Naive thymus-derived CD4-positive, alpha-beta T cell (primary cell): ENCODE measurements at places on chromosomes 3 and 15. TPM values are rescaled to one million over a fixed set of nuclear protein-coding genes. Genes with fewer than 3 reads are reported as not detected.

PGBD4 gene
- 1.5 TPM for polyA plus RNA-seq

PRICKLE2 gene
- not detected for polyA plus RNA-seq

C3orf20 gene
- not detected for polyA plus RNA-seq

ZCWPW2 gene
- polyA plus RNA-seq: 0.78 TPM

ALPK3 gene
- polyA plus RNA-seq: not detected

TMEM158 gene
- not detected for polyA plus RNA-seq

KLHL40 gene
- polyA plus RNA-seq: not detected

ZKSCAN7 gene
- polyA plus RNA-seq: 2.4 TPM

GPR149 gene
- not detected for polyA plus RNA-seq

POPDC2 gene
- 3.9 TPM for polyA plus RNA-seq

PLA2G4F gene
- not detected for polyA plus RNA-seq

ITIH1 gene
- polyA plus RNA-seq: not detected

PLA2G4E gene
- polyA plus RNA-seq: not detected

GP9 gene
- polyA plus RNA-seq: not detected

TGM5 gene
- not detected for polyA plus RNA-seq

NAALADL2 gene
- not detected for polyA plus RNA-seq

NEDD4 gene
- 1.1 TPM for polyA plus RNA-seq

STXBP5L gene
- polyA plus RNA-seq: not detected

PLS1 gene
- polyA plus RNA-seq: 3.7 TPM

PYGO1 gene
- not detected for polyA plus RNA-seq

SLC24A5 gene
- polyA plus RNA-seq: not detected

PRR20G gene
- polyA plus RNA-seq: not detected

ROBO2 gene
- not detected for polyA plus RNA-seq

LRRN1 gene
- polyA plus RNA-seq: 0.41 TPM

ANKRD63 gene
- not detected for polyA plus RNA-seq

XCR1 gene
- not detected for polyA plus RNA-seq

RTP1 gene
- not detected for polyA plus RNA-seq

DPPA2 gene
- polyA plus RNA-seq: not detected

REC114 gene
- not detected for polyA plus RNA-seq

ANXA2 gene
- polyA plus RNA-seq: 36.6 TPM

TM4SF1 gene
- polyA plus RNA-seq: not detected

GOLGA8S gene
- polyA plus RNA-seq: not detected

ADGRG7 gene
- polyA plus RNA-seq: not detected

DUOX2 gene
- not detected for polyA plus RNA-seq

TRH gene
- polyA plus RNA-seq: not detected

CCR3 gene
- polyA plus RNA-seq: not detected

AADACL2 gene
- not detected for polyA plus RNA-seq

EBLN2 gene
- 1.1 TPM for polyA plus RNA-seq

CMTM8 gene
- polyA plus RNA-seq: 11.8 TPM

ENTPD3 gene
- not detected for polyA plus RNA-seq

SLC27A2 gene
- 0.38 TPM for polyA plus RNA-seq
